ENCODE measurements at places on chromosomes 5 and 9.

GRCh38 chr9:95991326-95991725 is 115.8 kb downstream of the ERCC6L2 start:
- no peak for DNase-seq

- no peak for DNase-seq
These were observed 19.3 kb downstream of the RAD50 start for GRCh38 chr5:132576123-132576522.

GRCh38 chr9:21465859-21466518 is 16.1 kb downstream of the IFNE start:
- peak; percentile 26 for DNase-seq

DNA sequence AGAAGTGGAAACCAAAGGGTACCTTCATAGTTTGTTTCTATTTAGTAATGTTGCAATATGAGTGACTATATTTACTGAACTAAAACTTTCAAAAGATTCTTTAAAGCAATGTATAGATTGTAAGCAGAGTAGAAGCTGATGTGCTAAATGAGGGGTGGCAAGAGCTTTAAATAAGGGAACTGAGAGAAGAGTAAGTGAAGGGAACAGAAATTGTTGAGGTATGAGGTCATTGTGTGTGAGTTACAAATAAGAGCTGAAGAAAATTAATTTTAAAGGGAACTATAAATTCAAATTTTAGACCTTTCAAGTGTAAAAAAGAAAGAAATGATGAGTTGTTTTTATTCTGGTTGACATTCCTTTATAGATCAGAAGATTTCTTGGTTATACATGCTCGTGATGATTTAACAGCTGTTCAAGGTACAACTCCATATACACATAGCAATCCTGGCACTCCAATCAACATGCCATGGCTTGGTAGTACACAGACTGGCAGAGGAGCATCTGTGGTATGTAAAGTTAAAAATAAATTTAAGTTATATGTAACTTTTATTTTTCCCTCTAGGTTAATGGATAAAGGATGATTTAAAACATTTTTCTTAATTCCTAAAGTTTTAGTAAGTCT is 135.1 kb upstream of the TNFAIP8 start:
- DNase-seq, result no peak

- no peak for DNase-seq
These were observed 1.4 kb downstream of the GLIS3 start for GRCh38 chr9:4298255-4299004.

GRCh38 chr5:140075371-140075770 is 32.3 kb upstream of the NRG2 start:
- DNase-seq, result peak; percentile 1

- peak; percentile 33 for DNase-seq
These were observed 404.0 kb downstream of the TLE4 start for GRCh38 chr9:79975621-79976256.

DNA sequence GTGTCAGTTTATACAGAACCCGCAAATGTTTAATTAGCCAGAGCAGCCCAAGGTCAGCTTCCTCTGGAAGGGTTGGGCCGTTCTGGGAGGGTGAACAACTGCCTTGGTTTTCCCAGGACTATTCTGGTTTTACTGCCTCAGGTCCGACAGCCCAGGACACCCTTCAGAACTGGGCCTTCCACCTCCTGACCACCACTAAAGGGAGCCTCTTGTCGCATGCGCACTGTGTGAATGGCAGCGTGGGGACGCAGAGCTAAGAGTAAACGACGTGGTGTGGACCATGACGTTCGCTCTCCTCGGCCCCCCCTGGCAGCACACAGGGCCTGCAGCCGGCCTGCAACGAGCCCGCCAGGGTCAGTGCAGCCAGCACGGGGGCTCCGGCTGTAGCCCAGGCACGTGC is 214.9 kb downstream of the FANCC start:
- no peak for DNase-seq

DNA sequence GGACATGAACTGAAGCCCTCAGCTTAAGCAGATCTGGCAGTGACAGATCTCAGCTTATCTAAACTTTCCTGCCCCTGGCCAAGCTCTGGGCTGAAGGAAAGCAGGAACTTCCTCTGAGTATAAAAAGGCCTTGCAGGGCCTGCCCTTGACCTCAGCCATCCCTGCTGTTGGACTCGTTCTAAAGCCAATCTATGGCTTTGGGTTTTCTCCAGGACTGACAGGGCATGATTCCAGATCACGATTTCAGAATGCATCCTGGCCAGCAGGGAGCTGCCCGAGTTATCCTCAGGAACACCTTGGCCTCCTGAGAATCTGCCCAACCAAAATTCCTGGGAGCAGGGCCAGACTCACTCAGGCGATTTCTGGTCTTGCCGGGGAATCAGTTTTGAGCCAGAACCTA is 502.7 kb downstream of the TLE4 start:
- no peak for DNase-seq

- no peak for DNase-seq
These were observed 409.9 kb upstream of the ADAMTS16 start for GRCh38 chr5:4730279-4730678.

DNA sequence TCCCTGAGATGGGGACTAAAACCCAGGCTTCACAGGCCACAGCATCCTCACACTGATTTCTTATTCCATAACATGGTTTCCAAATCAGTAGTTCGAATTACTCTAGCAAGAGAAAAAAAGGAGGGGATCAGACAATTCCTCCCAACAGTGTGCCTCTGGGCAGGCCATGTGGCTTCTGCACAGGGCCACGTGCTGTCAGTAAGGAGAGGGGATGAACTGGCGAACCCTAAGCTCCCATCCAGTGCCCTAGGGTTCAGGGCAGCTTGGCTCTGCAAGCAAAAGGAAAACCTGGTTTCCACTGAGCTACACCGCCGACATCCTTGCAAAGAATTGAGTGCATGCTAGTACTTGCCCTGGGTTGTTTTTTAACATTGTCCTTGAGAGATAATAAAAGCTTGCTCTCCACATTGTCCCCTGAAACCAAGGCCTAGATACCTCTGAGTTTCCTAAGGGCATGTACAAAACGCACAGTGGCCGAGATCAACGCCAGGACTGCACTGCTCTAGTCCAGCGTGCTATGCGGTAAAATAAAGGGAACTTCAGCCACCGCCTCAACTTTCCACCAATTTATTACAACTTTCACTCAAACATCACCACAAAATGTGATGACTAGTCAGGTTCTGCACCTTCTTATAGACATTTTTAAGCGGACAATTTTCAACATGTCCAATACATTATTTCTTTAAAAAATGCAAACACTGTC is 4.5 kb downstream of the CAMSAP1 start:
- no peak for DNase-seq

DNA sequence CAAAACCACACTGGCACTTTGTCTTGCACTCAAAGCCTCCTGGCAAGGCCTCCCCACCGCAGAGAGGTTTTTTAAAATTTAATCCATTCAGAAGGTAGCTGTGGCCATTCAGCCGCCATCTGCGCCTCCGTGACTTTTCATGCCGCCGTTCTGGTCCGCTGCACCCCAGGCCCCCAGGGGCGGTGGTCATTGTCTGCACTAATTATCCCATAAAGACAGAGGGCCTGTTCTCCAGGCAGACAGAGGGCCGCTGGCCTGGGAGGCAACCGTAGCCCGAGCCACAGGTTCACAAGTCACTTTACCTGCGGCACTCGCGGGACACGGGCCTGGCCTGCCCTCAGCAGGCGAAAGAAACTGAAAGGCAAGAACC is 49.4 kb downstream of the EXD3 start:
- DNase-seq, result peak; percentile 62

- DNase-seq, result no peak
These were observed 510.4 kb upstream of the RGMB start for GRCh38 chr5:98263084-98263483.

GRCh38 chr9:113580954-113581311 is 117.4 kb downstream of the RGS3 start:
- no peak for DNase-seq

GRCh38 chr5:199950-200645 is 8.8 kb downstream of the LRRC14B start:
- DNase-seq, result no peak

DNA sequence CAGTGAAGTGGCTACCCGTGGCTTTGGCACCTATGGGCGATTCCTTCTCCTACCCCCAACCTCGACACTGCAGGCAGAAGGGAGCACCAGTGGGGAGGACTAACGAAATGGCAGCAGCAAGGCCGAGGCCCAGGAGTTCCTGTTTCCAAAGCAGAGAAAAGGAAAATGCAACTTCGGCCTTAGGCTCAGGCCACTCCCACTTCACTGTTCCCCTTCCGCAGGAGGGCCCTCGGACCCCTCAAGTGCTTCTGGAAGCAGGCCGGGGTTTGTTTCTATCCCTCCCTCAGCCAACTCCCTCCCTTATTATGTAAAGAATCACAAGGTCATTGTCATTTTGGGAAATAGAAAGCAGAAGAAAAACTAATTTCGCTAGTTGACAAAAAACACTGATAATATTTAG is 36.4 kb upstream of the NKX2-5 start:
- no peak for DNase-seq

DNA sequence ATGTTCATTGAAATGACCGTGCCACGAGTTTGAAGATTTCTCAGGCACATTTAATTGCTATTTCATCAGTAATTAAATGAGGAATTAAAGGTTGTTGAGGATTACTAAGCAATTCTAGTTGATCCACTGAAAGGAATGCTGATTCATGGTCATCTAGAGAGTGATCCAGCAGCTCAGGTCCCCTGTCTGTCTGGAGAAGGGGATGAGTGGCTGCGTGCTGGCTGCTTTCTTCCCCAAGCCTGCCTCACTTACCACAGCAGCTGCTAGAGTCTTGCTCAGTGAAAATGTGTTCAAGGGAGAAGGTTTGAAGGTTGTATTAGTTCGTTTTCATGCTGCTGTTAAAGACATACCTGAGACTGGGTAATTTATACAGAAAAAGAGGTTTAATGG is 7.8 kb upstream of the TGFBI start:
- DNase-seq, result no peak

DNA sequence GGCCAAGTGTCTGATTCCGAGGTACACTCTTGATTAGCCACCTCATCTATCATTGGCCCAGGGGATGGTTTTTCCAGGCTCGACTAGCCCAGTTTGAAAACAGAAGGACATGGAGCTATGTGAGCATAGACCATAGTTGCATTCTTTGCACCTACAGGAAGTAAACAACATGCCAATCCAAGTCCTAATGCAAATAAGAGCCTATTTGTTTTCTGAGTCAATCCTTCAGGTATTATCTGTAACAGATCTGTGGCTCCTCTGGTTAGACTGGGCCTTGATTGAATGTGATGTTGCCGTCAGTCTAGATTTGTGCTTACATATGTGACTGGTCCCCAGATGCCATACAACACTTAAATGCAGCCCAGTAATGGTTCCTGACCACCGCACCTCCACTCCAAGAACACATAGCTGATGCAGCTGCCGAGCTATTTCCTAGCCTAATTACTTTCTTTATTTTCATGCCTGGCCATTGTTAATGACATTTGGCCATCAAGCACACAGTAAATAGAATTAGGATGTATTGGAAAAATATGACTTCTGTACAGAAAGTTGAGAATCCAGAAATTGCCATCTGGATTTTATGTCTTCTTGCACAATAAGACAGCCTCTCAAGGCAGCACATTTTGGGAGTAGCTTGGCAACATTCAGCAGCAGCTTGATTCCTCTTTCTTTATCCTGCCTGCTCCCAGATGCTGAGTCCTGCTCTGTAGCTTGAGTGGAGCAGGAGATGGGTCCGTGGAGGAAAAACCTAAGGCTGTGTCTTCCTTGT is 29.5 kb upstream of the ARHGAP26 start:
- no peak for DNase-seq

GRCh38 chr5:21125238-21125983 is 1137.4 kb upstream of the CDH18 start:
- peak; percentile 91 for DNase-seq

DNA sequence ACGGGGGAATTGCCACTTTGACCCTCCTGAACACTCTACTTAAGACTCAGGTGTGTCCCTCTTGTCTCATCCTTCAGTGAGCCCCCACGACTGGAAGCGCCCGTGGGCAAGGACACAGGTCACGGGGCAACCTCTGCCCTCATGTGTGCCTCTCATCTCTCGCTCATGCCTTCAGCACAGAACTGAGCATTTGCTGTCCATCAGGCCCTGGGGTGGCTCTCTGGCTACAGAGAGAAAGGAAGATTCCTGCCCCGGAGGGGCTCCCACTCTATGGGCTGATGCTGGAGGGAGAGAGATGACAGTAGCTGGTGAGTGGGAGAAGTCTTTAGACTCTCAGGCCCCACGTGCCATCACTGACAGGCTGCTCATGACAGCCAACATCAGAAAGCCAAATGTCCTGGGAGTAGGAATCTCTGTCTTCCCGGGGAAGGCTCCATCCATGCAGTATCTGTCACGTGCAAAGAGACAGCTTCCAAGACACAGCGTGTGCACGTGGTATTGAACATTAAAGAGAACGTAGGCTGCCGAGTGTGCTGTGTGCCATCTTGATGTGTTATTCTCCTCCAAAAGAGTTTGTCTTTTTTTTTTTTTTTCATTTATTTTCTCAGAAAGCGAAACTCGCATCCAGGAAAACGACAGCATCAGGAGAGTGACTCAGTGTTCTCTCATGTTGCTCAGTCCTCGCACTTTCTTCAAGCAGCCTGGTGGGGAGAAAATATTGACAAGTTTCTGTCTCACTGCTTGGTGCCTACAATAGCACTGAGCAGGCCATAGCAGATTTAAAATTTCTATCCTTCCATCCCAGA is 190.5 kb downstream of the GAS1 start:
- no peak for DNase-seq

DNA sequence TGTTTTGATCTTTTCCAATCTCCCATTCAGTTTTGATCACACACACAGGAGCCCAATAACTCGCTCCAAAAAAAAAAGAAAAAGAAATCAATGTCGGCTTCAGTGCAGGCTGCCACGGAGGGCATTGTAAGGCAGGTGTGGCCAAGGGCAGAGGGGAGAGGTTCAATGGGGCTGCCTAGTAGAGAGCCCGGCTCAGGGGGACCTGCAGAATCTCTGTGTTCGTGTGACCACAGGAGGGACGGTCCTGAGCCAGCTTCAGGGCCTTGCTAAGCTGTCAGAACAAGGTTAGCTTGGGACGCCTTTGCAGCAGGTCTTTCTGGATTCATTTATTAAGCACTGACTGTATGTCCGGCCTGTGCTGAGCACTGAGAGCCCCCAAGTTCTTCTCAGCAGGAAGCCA is 22.2 kb downstream of the OLFM1 start:
- no peak for DNase-seq

- DNase-seq, result peak; percentile 31
These were observed 98.0 kb downstream of the ARL15 start for GRCh38 chr5:54212331-54212730.

DNA sequence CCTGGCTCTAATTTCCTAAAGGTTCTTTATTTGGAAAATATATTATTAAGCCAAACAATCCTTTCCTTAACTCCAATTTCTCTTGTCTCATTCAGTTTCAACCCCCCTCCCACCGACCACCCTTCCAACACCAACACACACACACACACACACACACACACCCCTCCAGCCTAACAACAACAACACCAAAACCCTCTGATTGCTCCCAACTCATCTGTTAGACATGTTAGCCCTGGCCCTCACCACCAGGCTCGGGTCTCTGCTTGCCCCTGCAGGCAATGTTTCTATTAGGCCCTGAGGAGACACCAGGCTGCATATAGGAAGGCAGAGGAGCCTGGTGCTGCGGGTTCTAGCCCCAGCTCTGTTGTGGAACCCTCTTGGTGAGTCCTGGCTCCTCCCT is 18.4 kb upstream of the TRAF1 start:
- DNase-seq, result no peak
